ENCODE measurements at places on chromosomes 12 and 14. TPM values are rescaled to one million over a fixed set of nuclear protein-coding genes. Genes with fewer than 3 reads are reported as not detected.

The WSCD2 gene
- not detected for total RNA-seq

GRCh38 chr12:1738446-1738845, 47.6 kb downstream of the ADIPOR2 start:
- H3K4me1 ChIP-seq, result peaks cover 24% of the 10 kb centered on the region
- no peak overlapping the region for H3K4me3 ChIP-seq
- H3K27me3 ChIP-seq, result no peaks in the 10 kb centered on the region
- peaks cover 7% of the 10 kb centered on the region for H3K36me3 ChIP-seq
- H3K27ac ChIP-seq, result peak overlapping the region; percentile 37

DNA sequence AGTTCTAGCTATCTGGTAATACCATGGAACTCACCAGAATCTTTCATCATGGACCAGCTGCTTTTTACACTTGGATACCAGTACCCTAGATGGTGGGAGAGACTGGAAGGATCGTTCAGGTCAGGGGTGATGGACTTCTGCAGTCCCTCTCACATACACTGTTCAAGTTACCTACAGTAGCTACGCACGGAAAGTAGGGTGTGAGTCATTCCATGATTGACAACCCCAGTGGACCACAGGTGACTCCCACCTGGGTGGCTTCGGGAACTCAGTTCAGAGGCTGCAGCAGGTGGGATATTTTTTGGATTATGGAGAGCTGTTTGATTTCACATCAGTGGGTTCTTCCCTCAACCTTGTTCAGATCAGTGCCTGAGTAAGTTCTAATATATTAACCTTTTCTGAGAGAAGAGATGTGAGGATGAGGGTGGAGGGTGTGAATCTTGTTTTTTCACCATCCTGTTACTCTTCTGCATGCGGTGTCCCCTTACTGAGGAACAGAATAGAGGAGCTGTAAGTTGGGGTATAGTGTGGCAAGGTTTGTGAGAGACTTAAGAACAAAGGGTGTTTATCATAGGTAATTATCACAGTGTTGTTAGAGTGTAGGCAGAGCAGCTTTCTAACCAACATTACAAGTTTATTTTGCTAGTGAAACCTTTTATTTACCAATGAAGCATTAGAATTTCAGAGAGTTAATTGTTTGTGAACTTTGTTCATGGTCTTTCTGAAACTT, 39.6 kb downstream of the PRKCH start:
- H3K27me3 ChIP-seq, result no peaks in the 10 kb centered on the region
- H3K4me1 ChIP-seq, result peaks cover 43% of the 10 kb centered on the region
- H3K27ac ChIP-seq, result no peak overlapping the region
- H3K4me3 ChIP-seq, result peak overlapping the region; percentile 59
- peaks cover 8% of the 10 kb centered on the region for H3K36me3 ChIP-seq
- no peak for DNase-seq

DNA sequence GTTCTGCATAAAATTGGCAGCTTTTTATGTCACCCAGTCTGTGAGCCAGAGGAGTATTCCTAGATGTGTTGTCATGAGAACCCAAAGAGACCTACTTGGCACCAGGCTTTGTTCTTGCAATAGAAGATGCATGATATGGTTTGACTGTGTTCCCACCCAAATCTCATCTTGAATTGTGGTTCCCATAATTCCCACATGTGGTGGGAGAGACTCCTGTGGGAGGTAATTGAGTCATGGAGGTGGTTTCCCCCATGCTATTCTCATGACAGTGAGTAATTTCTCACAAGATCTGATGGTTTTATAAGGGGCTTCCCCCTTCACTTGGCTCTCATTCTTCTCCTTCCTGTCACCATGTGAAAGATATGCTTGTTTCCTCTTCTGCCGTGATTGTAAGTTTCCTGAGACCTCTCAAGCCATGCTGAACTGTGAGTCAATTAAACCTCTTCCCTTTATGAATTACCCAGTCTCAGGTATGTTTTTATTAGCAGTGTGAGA, 572.0 kb upstream of the ATP2B1 start:
- no peaks in the 10 kb centered on the region for H3K4me1 ChIP-seq
- no peak overlapping the region for H3K4me3 ChIP-seq
- no peak overlapping the region for H3K27ac ChIP-seq
- no peaks in the 10 kb centered on the region for H3K27me3 ChIP-seq
- DNase-seq, result no peak
- no peaks in the 10 kb centered on the region for H3K36me3 ChIP-seq

DNA sequence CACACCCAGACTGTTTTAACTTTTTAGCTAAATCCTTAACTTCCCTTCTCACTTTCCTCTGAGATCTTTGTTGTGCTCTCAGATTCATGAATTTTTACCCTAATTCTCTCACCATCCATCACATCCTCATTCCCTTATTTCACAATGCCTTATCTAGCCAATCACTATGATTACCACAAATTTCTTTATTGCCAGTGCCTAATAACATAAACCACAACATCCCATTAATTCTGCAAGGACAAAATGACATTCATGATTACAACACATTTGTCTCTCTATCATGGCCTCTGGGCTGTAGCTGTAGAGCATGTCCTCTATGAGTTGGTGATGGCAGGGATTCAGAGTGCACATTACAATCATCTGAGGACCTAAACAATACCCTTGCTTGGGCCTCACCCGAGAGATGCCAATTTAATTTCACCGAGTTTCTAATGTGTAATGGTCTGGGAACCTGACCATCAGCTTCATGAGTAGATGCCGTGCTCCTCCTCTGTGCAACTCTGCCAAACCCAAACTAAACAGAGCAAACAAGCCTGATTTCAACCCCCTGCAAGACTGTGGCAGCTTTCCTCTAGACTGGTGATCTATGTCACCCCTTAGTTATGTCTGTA, 99.3 kb downstream of the SPTSSA start:
- DNase-seq, result no peak
- H3K36me3 ChIP-seq, result no peaks in the 10 kb centered on the region
- no peak overlapping the region for H3K4me3 ChIP-seq
- H3K27ac ChIP-seq, result no peak overlapping the region
- H3K27me3 ChIP-seq, result peaks cover 33% of the 10 kb centered on the region
- H3K4me1 ChIP-seq, result peaks cover 10% of the 10 kb centered on the region

The CLMN gene
- total RNA-seq, result 1.3 TPM

DNA sequence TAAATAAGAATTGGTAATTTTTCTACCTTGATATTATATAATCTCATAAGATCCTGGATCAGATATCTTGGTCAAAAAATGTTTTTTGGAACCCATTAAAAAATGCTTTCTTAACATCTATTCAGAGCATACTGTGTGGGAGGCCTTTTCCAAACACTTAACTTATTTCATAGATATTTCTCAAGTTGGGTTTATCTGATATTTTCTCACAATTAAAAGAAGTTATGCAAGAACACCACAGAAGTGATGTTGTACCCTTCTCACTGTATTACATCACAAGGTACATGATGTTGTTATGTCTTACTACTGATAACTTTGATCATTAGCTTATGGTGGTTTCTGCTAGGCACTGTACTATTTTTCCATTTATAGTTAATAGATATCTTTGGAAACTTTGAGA, 23.4 kb upstream of the PRPF39 start:
- H3K27ac ChIP-seq, result no peak overlapping the region
- peaks cover 18% of the 10 kb centered on the region for H3K36me3 ChIP-seq
- no peak overlapping the region for H3K4me3 ChIP-seq

DNA sequence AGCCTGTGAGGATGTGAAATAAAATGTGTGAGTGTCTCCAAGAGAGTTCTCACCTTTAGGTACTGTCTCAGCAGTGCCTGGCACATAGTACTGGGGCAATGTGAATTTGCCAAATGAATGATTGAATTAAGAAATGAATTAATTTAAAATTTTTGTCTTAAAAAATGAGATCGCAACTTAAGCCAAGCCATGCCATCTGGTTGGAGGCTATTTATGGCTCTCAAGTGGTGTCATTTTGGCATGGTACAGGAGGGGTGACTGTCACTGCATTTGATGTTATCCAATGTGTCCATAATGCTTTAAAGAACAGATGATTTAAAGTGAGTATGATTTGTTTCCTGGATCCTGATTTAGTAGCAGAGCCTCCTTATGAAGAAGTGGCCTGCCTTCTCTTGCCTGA, 80.3 kb downstream of the SRGAP1 start:
- no peak overlapping the region for H3K27ac ChIP-seq
- DNase-seq, result no peak
- peaks cover 6% of the 10 kb centered on the region for H3K27me3 ChIP-seq
- no peak overlapping the region for H3K4me3 ChIP-seq

The RASAL1 gene
- total RNA-seq, result 0.15 TPM

- peaks cover 13% of the 10 kb centered on the region for H3K36me3 ChIP-seq
- no peak overlapping the region for H3K4me3 ChIP-seq
- peaks cover 13% of the 10 kb centered on the region for H3K4me1 ChIP-seq
- H3K27ac ChIP-seq, result no peak overlapping the region
- H3K27me3 ChIP-seq, result no peaks in the 10 kb centered on the region
Measured at GRCh38 chr14:99451234-99451633, 29.4 kb downstream of the SETD3 start.

The ADCY6 gene
- total RNA-seq, result 0.42 TPM

- H3K36me3 ChIP-seq, result no peaks in the 10 kb centered on the region
Measured at GRCh38 chr12:122793685-122794106, 19.3 kb downstream of the CCDC62 start.

DNA sequence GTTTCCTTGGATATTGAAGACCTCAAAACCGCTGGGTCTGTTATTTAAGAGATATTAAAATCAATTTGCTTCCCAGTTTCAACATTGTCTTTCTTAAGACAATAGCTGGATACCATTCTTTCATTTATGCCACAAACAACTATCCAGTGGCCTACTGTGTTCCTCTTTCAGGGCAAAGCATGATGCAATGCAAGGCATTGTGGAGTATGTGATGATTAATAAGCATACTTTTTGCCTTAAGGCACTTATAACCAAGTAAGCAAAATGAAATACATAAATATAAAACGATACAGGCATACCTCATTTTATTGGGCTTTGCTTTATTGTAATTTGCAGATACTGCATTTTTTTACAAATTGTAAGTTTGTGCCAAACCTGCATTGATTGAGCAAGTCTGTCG, 45.5 kb downstream of the SCN8A start:
- no peak overlapping the region for H3K4me3 ChIP-seq
- peaks cover 40% of the 10 kb centered on the region for H3K27me3 ChIP-seq
- DNase-seq, result no peak
- no peaks in the 10 kb centered on the region for H3K36me3 ChIP-seq

GRCh38 chr14:89767131-89767530, 187.4 kb downstream of the EFCAB11 start:
- H3K4me3 ChIP-seq, result no peak overlapping the region
- H3K36me3 ChIP-seq, result peaks cover 3% of the 10 kb centered on the region
- H3K27me3 ChIP-seq, result peaks cover 4% of the 10 kb centered on the region
- peak overlapping the region; percentile 80 for H3K27ac ChIP-seq
- peaks cover 21% of the 10 kb centered on the region for H3K4me1 ChIP-seq
- DNase-seq, result no peak
